CD4-positive, alpha-beta memory T cell (primary cell): ENCODE measurements at places on chromosomes 6 and 20.

GRCh38 chr6:167211881-167212712, 54.3 kb upstream of the GPR31 start:
- H3K27me3 ChIP-seq = no peaks in the 10 kb centered on the region
- no peaks in the 10 kb centered on the region for H3K36me3 ChIP-seq
- no peak overlapping the region for H3K27ac ChIP-seq
- H3K4me1 ChIP-seq = no peaks in the 10 kb centered on the region
- DNase-seq = no peak

DNA sequence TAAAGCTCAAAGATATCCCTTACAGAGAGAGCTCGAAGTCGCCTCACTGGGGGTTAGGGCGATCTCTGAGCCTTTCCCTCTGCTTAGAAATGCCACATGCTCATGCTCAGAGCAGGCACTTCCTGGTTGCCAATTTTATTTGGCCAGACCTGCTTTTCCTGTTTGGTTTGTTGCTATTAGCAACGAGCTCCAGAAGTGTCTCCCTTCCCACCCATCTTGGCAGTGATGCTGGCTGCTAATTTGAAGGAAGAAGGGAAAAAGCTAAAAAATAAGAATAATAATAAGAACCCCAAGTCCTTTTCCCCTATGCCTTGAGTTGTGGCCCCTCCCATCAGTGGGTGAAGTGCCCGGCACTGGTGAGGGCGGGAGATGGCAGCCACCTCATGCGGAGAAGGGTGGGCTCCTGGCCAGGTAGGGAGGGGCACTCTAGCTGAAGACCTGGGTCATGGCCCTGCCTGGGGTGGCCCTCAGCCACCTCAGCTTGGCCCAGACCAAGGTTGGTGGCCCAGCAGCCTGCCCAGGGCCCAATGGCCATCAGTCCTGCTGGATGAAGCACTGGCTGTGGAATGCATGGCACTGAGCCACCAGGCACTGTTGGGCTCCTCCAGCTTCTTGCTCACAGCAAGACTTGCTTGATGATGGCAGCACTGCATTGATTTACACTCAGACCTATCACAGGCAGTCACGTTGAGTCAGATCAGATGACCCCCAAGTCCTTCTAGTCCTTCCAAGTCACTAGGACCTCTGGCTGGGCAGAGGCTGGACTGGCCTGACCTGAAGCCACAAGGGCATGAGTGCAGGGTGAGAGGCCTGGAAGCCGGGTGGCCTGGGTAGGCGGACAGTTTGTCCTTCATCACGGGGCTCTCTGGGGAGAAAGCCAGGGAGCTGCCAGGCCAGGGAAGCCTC, 79.0 kb downstream of the SYNJ2 start:
- DNase-seq = peak; percentile 30
- H3K4me1 ChIP-seq = peaks cover 47% of the 10 kb centered on the region

GRCh38 chr6:11033825-11034224, 10.3 kb downstream of the ELOVL2 start:
- no peaks in the 10 kb centered on the region for H3K36me3 ChIP-seq
- H3K27me3 ChIP-seq = peaks cover 6% of the 10 kb centered on the region
- DNase-seq = no peak

DNA sequence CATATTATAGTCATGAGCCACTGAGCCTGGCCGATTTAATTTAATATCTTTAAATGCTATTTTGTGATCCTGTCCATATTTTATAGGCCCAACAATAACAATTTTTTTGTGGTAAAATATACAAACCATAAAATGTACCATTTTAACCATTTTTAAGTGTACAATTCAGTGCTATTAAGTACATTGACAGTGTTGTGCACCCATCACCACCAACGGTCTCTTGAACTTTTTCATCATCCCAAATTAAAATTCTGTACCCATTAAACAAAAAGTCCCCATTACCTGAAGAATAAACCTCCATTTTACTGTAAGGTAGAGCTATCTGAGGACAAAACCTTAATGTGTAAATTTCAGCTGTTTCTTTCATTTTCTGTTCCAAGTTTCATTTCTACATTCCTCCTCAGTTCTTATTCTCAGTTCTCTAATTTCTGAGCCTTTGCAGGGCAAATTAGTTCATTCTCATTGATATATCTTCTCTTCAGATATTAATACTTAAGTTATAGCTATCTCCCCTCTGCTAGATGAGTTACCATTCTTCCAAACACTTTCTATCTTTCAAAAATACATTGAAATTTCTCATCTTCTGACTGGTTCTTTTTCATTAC, 10.3 kb downstream of the MTO1 start:
- DNase-seq = no peak
- H3K36me3 ChIP-seq = peaks cover 43% of the 10 kb centered on the region
- no peak overlapping the region for H3K4me3 ChIP-seq
- H3K27me3 ChIP-seq = no peaks in the 10 kb centered on the region

GRCh38 chr6:130620338-130620781, 206.8 kb upstream of the SMLR1 start:
- no peaks in the 10 kb centered on the region for H3K4me1 ChIP-seq
- H3K27ac ChIP-seq = no peak overlapping the region
- no peaks in the 10 kb centered on the region for H3K36me3 ChIP-seq
- H3K4me3 ChIP-seq = no peak overlapping the region
- no peak for DNase-seq

GRCh38 chr6:105972440-105972839, 113.7 kb upstream of the PRDM1 start:
- DNase-seq = no peak
- H3K27me3 ChIP-seq = no peaks in the 10 kb centered on the region
- H3K4me3 ChIP-seq = no peak overlapping the region

DNA sequence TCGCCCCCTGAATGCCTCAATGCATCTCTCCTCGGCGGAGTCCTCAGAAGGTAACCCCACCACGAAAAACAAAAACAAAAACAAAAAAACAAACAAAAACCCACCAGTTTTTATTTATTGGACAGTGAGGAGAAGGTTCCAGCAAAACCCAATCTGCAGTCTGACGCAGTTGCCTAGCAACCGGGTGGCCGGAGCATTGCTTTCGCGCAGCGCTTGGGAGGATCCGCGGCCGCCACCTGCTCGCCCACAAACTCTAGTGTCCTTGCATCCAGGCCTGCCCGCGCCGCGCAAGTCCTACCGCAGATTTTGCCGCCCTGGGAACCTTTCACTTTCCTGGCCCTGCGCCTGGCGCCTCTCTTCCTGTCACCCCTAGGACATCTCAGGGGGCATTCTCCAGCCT, 17.6 kb downstream of the TFAP2B start:
- no peak overlapping the region for H3K27ac ChIP-seq
- no peak for DNase-seq
- peaks cover 17% of the 10 kb centered on the region for H3K27me3 ChIP-seq
- H3K4me3 ChIP-seq = no peak overlapping the region

GRCh38 chr6:142323377-142323776, 21.6 kb downstream of the ADGRG6 start:
- H3K4me3 ChIP-seq = no peak overlapping the region
- H3K27ac ChIP-seq = no peak overlapping the region
- no peak for DNase-seq
- H3K27me3 ChIP-seq = no peaks in the 10 kb centered on the region

GRCh38 chr6:51711876-51712275, 375.5 kb downstream of the PKHD1 start:
- no peaks in the 10 kb centered on the region for H3K27me3 ChIP-seq
- no peaks in the 10 kb centered on the region for H3K36me3 ChIP-seq
- no peaks in the 10 kb centered on the region for H3K4me1 ChIP-seq
- H3K4me3 ChIP-seq = no peak overlapping the region
- no peak for DNase-seq

DNA sequence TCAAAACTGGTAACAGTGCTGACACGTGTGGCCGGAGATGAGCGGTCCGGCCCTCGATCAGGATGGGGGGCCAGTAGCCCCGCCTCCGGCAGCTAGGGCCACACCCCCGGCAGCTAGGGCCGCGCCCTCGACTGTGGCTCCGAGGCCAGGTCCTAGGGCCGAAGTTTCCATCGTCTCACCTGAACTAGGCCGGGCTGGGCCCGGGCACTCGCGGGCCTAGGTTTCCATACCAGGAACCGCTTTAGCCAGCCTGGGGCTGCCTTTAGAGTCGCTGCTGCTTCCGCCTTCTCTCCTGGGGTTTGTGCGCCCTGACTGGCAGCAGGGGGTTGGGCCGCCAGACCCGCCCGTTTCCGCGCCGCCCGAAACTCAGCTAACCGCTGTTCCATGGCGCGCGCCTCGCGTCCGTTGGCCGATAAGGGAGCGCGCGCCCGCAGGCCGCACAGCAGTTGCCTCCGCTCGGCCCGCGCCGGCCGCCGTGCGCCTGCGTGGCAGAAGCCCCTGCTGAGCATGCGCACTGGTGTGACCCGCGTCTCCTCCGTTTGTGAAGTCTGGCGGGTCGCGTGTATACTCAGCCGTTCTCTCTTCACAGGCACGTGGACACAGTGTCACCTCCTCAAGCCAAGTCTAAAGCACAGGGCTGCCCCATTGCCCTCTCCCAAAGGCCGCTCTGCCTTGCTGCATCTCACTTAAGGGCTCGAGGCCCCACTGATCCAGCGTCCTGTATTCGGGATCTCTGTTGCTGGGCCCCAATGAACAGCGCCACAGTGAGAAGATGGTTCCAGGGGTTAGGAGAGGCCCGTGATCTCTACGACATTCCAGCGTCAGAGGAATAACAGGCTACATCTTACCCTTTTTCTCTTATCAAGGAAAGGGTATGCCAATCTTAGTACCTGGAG, at the start of gene SAYSD1:
Gene SAYSD1 (minus strand): TSS at position 483 of the 896 bp plus-strand sequence. CDS start 97 bp downstream, at position 386.
- H3K4me1 ChIP-seq = peaks cover 44% of the 10 kb centered on the region
- no peaks in the 10 kb centered on the region for H3K27me3 ChIP-seq
- H3K27ac ChIP-seq = peak within 1 kb of the TSS; percentile 79
- peak within 1 kb of the TSS; percentile 79 for H3K4me3 ChIP-seq
- H3K36me3 ChIP-seq = no peaks in the 10 kb centered on the region
- DNase-seq = peak; percentile 92

- H3K27ac ChIP-seq = no peak overlapping the region
- no peaks in the 10 kb centered on the region for H3K27me3 ChIP-seq
- no peaks in the 10 kb centered on the region for H3K36me3 ChIP-seq
- no peaks in the 10 kb centered on the region for H3K4me1 ChIP-seq
- H3K4me3 ChIP-seq = no peak overlapping the region
These were observed 311.8 kb upstream of the MMS22L start for GRCh38 chr6:97594844-97595243.

GRCh38 chr20:25340380-25340779, 50.3 kb downstream of the ABHD12 start:
- no peaks in the 10 kb centered on the region for H3K27me3 ChIP-seq
- peaks cover 11% of the 10 kb centered on the region for H3K4me1 ChIP-seq
- H3K36me3 ChIP-seq = no peaks in the 10 kb centered on the region
- H3K27ac ChIP-seq = no peak overlapping the region

DNA sequence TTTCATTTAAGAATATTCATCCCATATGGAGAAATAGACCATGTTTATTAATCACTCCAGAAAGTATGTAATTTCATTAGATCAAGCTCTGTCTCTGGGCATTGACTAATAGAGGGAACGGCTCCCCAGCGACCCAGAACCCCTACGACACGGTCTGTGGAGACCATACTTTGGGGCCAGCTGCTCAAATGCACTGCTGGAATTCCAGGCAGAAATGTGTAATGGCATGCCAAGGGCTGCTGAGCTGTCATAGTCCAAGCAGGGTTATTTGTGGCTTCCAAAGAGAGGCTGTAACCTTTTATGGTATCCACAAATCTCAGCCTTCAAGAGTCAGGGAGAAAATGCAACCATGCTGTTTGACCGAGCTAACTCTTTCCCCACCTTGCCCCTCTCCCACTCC, 755.8 kb downstream of the DHX35 start:
- no peaks in the 10 kb centered on the region for H3K4me1 ChIP-seq
- H3K36me3 ChIP-seq = no peaks in the 10 kb centered on the region
- no peak overlapping the region for H3K4me3 ChIP-seq
- H3K27ac ChIP-seq = no peak overlapping the region
- DNase-seq = no peak
- H3K27me3 ChIP-seq = no peaks in the 10 kb centered on the region

- no peak for DNase-seq
- H3K27ac ChIP-seq = no peak overlapping the region
- no peaks in the 10 kb centered on the region for H3K4me1 ChIP-seq
- H3K4me3 ChIP-seq = no peak overlapping the region
These were observed 122.2 kb downstream of the MAN1A1 start for GRCh38 chr6:119227377-119227776.

- no peak for DNase-seq
- no peaks in the 10 kb centered on the region for H3K36me3 ChIP-seq
- H3K4me3 ChIP-seq = no peak overlapping the region
- H3K27ac ChIP-seq = no peak overlapping the region
These were observed 235.3 kb upstream of the NRSN1 start for GRCh38 chr6:23890543-23891227.

DNA sequence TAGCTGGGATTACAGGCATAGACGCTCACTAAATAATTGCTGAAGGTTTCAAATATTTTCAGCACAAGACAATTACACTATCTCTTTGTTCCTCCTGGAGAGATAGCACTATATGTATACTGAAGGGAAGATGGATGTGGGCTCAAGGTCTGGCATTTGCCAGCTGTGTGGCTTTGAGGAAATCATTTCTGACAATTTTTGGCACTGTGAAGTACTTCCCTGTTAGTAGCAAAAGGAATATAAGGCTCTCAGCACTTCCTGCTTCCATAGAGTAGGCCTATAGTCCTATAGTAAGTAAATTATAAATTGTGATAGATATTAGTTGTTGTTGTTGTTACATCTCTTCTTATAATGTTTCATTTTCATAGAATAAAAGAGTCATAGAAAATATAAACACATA, 271.1 kb downstream of the SAMD5 start:
- no peaks in the 10 kb centered on the region for H3K4me1 ChIP-seq
- H3K4me3 ChIP-seq = no peak overlapping the region
- H3K36me3 ChIP-seq = no peaks in the 10 kb centered on the region
- H3K27me3 ChIP-seq = no peaks in the 10 kb centered on the region
- DNase-seq = no peak

GRCh38 chr20:50561379-50562078, 51.3 kb downstream of the PTPN1 start:
- peaks cover 50% of the 10 kb centered on the region for H3K4me1 ChIP-seq
- H3K36me3 ChIP-seq = peaks cover 44% of the 10 kb centered on the region
- H3K27ac ChIP-seq = no peak overlapping the region

DNA sequence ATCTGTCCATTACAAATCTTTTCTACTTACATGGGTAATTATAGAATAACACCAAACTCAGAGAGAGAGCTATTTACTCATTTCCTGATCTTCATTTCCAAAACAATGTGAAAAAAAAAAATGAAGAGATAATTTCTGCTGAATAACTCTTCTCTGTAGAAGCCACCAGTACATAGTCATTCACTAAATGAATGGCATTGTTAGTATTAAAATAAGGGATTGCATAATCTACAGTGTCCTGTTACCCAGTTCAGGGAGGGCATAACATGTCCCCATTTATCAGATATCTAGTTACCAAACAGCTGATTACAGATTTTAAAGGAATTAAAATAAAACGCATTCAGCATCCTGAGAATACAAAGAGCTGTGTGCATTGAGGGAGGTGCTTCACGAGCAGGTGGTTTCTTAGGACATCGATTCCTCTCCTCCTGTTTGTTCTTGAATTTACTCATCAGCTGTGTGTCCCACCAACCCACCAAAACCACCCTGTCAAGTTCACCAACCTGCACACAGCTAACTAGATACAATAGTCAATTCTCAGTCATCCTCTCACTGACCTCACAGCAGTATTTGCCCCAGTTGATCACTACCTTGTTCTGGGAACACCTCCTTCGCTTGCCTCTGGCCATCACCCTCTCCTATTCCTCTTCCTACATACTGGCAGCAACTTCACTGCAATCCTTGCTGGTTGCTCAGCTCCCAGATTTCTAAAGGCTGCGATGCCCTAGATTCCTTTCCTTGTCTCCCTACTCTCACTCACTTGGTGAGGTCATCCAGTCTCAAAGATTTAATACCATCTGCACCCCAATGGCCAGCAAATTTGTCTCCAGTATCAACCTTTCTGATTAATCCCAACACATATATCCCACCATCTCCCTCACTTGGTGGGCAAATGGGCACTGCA, 18.7 kb downstream of the CNKSR3 start:
- no peaks in the 10 kb centered on the region for H3K4me1 ChIP-seq
- no peaks in the 10 kb centered on the region for H3K27me3 ChIP-seq
- no peak overlapping the region for H3K27ac ChIP-seq
- no peak overlapping the region for H3K4me3 ChIP-seq
- no peaks in the 10 kb centered on the region for H3K36me3 ChIP-seq
